ENCODE measurements at places on chromosomes 1 and 21.

DNA sequence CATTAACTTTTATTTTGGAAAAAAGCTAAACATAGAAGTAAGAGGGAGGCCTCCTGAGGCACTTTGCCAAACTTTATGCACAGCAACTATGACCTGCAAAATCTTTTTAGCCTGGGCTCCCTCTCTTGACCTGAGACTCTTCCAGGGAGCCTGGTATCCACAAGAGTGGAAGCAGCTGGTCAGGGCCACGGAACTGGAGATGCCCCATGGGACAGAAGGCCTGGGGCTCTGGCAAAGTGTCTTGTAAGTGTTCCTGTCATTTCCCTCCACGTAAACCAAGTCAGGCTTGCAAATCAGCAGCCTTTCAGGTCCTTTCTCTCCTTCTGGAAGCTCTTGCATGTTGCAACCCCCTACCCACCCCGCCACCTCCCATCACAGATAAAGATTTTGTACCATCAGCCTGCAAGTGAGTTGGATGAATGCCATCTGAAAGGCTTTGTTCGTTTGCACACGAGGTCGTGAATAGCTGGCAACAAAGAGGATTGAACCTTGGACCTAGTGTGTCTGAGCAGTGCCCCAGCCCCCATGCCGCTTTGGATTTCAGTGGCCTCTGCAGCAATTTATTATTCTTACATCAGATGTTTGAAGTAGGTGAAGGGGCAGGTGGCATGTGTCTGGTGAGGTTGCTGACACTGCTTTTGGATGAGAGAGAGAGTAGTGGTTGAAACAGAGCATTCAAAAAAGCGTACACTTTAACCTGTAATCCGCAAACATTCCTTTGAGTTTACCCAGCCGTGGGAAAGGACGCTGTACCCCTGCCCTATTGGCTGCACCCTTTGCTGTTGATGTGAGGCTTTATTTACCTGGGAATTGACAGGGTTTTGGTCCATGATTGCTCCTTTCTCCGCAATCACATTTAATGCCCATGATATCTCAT lies 91.6 kb downstream of the GALNT2 start:
- DNase-seq = no peak

GRCh38 chr1:91501523-91501851 lies 836 bp downstream of the CDC7 start:
- no peak for DNase-seq

DNA sequence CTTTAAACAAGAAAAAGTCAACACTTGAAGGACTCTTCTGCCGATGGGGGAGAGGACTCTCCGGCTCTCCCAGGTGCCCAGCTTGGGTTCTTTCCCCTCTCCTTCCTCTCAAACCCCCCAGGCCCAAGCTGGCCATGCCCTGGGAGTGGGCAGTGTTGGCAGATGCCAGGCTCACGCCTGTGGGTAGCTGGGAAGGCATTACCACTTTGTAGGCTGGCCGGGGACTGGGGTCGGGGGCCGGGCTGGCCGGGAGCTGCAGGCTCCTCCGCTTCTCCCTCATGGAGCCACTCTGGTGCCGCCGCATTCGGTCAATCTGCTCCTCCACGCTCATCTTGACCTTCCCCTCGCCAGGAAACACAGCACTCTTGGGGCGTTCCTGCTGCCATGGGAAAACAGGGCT lies 16.4 kb upstream of the GOLT1A start:
- DNase-seq = no peak

GRCh38 chr21:16535626-16536025 lies 805.8 kb downstream of the USP25 start:
- no peak for DNase-seq

GRCh38 chr1:235628316-235629005 lies 21.1 kb downstream of the GNG4 start:
- DNase-seq = no peak

GRCh38 chr1:9073143-9073542 lies 3.7 kb upstream of the SLC2A5 start:
- DNase-seq = no peak

Measured in NB4 (cell line).